ENCODE measurements at places on chromosomes 2 and 18. TPM values are rescaled to one million over a fixed set of nuclear protein-coding genes. Genes with fewer than 3 reads are reported as not detected.

The RFX8 gene
- total RNA-seq, result 2.8 TPM

The HOXD1 gene
- not detected for total RNA-seq

DNA sequence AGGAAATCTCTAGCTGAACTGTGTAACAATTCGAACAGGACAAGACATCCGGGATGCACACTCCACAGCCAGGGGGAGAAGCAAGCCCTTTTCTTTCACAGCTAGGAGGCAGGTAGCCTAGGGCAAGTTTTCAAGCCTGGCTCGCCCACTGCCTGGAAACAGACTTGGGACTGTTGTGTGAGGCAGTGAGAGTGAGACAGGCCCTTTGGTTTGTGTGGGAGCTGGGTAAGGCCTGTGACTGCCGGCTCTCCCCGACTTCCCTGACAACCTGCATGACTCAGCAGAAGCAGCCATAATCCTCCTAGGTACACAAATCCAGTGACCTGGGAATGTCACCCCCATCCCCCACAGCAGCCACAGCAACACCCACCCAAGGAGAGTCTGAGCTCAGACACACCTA lies 179.7 kb downstream of the WDPCP start:
- DNase-seq, result no peak

DNA sequence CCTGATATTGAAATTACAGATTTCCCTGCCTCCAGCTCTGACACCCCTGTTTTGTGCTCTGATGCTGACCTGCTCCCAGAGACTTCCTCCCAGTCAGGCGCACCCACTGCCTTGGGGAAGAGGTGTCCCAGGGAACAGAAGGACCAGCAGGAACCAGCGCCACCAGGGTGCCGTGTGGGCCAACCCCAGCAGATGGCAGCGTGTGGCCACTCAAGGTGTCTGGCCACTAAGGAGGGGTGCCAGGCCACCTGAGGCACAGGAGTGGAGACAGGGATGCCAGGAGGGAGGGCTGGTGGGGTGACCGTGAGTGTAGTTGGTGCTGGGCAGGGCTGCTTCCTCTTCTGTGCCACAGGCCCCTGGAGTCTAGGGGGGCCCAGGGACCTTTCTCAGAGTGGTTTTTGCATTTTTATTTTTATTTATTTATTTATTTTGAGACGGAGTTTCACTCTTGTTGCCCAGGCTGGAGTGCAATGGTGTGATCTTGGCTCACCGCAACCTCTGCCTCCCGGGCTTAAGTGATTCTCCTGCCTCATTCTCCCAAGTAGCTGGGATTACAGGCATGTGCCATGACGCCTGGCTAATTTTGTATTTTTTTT lies 56.0 kb downstream of the TEX44 start:
- DNase-seq, result peak; percentile 67

DNA sequence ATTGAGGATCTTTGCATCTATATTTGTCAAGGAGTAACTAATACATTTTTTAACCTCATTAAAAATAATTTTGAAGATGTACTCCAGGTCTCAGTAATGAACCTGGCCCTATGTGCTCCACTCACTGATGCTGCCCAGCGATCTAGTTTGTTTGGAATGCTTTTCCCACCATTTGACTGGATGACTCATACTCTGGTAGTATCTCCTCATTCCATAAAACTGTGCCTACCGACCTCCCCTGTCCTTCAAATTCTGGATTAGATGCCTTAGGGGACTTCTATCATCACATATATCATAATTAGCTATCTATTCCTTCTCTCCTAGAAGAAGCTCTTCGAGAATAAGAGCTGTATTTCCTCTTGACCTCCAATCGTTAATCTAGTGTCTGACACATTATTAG lies 83.8 kb downstream of the FAM117B start:
- DNase-seq, result no peak

DNA sequence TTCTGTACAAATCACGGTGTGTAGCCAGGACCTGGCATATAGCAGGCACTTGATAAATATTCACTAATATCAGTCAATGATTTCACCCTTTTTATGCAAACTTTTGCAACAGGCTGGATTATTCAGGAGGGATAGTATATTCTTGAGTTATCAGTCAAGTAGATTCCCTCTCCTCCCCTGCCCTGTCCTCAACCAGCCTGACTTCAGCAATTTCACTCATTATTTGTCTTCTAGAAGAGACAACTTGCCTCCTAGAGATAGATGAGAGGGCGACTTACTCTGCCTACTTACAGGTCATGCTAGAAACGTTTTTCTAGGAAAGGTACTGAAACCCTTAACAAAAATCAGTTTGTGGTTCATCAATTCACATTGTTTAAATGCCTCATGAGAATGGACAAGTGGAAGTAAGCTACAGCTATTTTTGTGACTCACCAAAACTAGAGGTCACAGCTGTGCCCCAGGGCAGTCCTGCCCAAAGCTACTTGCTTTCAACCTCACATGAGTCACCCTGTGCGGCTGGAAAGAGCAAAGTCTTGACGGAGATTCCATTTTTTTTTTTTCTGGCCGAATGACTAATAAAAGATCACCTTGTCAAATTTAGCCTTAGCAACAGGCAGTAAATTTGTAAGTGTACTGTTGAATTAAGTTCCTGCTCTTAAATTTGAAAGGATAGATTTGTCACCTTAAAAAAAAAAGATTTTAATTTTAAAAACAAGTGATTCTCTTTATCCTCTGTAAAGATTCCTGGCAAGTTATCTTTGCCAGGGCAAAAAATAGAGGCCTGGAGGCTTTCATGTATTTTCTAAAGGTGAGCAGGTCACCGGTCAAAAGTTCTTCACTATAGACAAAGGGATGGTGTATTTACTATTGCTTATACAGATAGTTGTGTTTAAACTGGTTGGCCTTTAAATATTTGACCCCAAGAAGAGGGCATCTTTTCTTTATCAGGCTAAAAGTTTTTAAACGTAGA lies 109.0 kb upstream of the SLC35G4 start:
- no peak for DNase-seq

The B3GNT7 gene
- total RNA-seq, result 0.26 TPM

- DNase-seq, result no peak
Observed at GRCh38 chr2:74072565-74072964, 75.1 kb downstream of the BOLA3 start.

DNA sequence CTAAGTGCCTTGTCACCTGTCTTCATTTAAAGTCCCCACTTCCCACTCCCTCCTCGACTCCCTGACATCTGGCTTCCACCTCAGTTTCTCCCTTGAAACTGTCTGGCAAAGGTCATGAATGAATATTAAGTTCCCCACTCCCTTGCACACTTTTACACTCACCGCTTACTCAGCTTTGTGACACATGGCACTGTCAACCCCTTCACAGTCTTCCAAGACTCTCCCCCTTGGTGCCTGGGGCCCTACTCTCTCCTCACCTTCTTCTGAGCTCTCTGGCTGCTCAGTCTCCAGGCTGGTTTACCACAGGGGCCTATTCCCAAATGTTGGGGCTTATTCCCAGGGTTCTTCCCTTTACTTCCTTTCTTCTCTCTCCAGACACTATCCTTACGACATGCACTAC lies 17.9 kb upstream of the PTPN4 start:
- DNase-seq, result no peak

- no peak for DNase-seq
Observed at GRCh38 chr2:26652361-26653041, 11.3 kb upstream of the CIB4 start.

DNA sequence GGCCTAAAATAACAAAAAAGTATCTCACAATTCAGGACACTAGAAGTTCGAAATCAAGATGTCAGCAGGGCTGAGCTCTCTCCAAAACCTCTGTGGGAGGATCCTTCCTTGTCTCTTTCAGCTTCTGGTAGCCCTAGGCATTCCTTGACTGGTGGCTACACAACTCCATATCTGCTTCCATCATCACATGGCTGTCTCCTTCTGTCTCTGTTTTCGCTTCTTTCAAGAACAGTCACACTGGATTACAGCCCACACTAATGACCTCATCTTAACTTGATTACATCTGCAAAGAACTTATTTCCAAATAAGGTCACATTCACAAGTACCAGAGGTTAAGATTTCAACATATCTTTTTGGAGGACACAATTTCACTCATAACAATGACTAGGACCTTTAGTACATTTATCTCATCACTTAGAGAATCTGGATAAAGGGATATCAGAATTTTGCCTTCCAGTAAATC lies 275.2 kb downstream of the IRS1 start:
- no peak for DNase-seq

DNA sequence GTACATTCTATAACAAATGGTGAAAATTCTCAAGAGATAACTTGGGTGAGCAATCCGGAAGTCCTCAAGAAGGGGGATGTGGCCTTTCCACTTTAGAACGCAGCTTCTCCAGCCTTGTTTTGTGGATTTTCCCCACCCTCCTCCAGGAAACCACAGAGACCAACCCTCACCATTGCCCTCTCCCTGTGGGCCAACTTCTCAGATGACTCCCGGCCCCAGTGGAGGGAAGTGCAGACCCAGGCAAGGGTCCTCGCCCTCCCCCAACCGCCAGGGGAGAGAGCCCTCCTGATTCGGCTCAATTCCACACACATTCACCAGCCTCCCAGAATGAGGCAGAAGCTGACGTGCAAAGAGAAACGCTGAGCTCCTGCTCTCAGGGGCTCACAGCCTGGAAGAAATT lies 277.2 kb downstream of the EIPR1 start:
- DNase-seq, result no peak

DNA sequence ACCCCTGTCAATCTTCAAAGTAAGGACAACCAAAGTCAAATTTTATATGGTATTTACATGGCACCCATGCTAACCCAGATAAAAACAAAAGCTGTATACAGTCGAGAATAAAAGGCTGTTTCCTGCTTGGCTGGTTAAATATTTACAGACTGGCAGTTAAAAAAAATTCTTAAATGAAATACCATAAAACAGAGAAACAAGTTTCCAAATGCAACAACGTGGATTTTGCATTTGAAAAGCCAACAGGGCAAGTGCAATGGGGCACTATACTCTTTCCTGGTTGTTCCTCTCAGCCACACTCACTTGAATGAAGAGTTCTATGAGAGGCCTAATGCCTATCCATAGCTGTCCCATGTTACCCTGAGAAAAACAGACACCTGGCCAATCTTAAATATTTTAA lies 6.1 kb upstream of the NR4A2 start:
- no peak for DNase-seq

The KRTCAP3 gene
- 5.6 TPM for total RNA-seq

The AQP12B gene
- not detected for total RNA-seq

DNA sequence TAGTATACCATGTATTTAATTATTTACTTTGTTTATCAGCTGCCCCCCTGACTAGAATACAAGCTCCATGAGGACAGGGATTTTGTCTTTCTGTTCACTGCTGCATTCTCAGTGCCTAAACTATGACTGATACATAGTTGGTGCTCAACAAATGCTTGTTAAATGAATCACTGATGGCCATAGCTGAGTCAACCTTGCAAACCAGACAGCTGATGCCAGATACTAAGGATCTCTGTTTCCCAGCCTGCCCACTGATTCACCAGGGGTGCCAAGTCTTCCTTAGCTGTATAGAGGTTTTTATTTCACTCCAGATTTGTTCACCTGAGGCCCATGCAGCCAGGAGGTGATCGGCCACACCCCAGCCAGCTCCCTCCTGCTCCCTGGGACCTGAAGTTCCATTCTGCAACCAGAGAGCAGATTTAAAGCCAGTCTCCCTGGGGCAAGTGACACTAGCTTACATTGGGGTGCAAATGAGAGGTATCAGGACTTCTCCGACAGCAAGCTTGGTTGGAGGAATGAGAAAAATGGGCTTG lies 92.2 kb downstream of the C1QL2 start:
- no peak for DNase-seq

DNA sequence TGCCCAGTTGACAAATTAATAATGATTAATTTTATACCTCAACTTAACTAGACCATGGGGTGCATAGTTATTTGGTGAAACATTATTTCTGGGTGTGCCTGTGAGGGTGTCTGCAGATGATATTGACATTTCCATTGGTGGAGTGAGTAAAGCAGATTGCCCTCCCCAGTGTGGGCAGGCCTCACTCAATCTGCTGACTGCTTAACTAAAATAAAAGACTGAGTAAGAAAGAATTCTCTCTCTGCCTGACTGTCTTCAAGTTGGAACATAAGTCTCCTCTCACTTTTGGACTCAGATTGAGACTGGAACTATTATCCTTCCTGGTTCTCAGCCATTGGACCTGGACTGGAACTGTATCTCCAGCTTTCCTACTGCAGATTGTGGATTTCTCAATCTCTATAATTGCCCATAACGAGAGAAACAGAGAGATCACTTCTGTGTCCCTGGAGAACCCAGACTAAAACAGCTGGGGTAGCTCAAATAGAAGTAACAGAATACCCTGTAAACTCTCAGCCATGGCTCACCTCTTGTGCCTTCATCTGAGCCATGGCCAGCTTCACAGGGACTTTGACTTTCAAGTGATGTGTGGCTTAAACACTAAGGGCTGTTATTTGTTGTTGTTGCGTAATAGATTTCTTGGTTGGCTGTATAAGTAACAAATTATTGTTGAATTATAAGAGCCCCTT lies 575.3 kb upstream of the RAB6C start:
- no peak for DNase-seq

- no peak for DNase-seq
Observed at GRCh38 chr2:28678944-28679343, 72.7 kb upstream of the PPP1CB start.

The SGPP2 gene
- total RNA-seq, result 0.08 TPM

GRCh38 chr2:1004398-1004797 lies 53.7 kb downstream of the SNTG2 start:
- no peak for DNase-seq

The RIT2 gene
- total RNA-seq, result not detected

DNA sequence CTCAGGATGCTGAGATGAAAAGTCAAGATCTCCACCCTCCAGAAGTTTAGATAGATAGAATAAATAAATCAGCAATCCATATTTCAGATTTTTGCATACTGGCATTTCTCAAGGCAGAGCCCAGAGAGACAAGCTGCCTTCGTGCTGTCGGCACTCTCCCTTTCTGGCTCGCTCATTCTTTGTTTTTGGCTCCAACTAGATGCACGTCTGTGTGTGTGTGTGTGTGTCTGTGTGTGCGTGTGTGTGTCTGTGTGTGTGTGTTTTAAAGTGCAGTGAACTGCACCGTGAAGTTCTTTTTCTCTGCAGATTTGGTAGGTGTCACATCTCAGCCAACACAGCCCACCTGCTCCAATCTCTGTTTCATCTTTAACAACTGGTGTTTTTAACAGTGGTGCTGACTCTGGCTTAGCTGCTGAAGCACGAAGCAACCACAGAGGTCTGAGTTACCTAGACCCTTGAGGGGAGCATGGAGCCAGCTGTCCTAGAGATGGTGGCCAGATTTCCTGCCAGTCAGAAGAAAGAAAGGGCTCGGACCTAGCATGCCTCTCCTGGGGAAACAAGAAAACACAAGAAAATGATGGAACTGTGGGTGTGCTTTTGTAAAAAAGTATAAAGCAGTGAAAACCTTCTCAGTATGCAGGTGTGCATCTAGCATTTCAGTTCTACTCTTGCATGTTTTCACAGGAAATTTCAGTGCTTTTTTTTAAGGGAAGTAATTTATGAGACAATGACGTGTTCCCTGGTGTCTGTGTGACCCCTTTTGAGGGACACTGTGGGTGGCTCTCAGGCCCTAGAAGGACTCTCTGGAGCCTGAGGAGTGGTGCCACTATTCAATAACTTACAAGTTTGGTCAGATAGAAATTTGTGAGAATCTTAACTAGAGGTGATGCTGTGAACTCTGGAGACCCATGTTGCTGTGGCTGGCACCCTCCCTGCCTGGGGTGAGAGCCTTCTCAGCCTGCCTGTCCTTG lies 364.3 kb downstream of the RNF144A start:
- DNase-seq, result no peak

The RGPD3 gene
- total RNA-seq, result 0.24 TPM

GRCh38 chr18:57547260-57547659 lies 39.2 kb downstream of the FECH start:
- DNase-seq, result no peak

Data from activated CD8-positive, alpha-beta T cell treated with anti-CD3 and anti-CD28 coated beads, Interleukin-2, amount 10 ng/mL, durations not matched to agents 7 days and 5 days (primary cell).